ENCODE measurements at places on chromosomes 1 and 21.

- DNase-seq, result no peak
These were observed 215.8 kb upstream of the ZRANB2 start for GRCh38 chr1:71296551-71297134.

- DNase-seq, result no peak
These were observed 498 bp upstream of the CLCA2 start for GRCh38 chr1:86423473-86423872.

DNA sequence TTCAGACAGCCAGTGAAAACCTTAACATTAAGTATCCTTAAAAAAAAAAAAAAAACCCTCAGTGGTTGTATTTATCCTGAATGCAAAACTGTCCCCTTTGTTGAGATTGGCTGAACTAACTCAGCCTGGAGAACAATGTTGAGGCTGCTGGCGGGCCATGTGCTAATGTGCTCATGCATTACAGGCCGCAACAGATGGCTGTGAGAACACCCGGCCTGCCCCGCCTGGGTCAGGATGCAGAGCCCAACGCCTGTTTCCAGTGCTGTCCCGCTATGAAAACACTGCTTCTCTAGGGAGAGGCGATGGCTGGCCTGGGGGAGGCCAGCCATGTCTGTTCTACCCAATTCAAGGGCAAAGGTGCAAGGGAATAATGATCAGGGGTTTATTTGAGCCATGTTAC lies 13.8 kb downstream of the OLIG2 start:
- no peak for DNase-seq

DNA sequence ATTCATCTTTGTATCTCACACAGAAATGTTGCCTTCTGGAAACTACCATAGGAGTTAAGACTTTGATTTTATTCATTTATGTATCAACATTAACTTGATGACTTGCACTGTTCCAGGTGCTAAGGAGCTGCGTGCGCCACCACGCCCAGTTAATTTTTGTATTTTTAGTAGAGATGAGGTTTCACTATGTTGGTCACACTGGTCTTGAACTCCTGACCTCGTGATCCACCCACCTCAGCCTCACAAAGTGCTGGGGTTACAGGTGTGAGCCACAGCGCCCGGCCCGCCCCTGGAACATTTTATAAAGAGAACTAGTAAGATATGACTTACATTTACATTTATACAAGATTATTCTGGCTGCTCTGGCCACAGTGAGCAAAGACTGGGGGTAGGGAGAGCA lies 252.2 kb downstream of the FAF1 start:
- no peak for DNase-seq

DNA sequence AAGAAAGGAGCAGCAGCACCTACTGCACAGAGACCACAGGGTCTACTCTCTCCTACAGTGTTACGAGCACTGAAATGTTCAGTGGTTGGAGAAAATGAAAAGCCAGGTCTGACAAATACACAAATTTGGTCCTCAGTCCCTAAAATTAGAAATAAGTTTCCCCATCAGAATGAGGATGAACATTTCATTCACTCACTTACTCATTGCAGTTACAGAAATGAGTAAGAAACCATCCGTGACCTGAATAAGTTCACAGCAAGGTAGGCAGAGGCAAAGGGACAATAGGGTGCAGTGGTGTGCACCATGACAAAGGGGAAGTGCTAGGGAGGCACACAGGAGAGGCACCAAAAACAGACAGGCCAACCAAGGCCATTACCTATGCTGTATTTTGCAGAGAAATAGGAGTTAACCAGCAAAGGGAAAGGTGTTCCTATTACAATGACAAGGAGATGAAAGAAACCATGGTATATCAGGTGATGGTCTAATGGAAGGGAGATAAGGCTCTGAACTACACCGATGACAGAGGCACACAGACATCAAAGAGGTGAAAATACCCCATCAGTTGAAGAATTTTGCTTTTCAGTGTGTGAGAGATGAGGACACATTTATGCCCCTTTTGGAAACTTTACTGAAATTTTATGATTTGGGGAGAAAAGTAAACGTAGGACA lies 29.4 kb downstream of the VAV3 start:
- DNase-seq, result no peak

DNA sequence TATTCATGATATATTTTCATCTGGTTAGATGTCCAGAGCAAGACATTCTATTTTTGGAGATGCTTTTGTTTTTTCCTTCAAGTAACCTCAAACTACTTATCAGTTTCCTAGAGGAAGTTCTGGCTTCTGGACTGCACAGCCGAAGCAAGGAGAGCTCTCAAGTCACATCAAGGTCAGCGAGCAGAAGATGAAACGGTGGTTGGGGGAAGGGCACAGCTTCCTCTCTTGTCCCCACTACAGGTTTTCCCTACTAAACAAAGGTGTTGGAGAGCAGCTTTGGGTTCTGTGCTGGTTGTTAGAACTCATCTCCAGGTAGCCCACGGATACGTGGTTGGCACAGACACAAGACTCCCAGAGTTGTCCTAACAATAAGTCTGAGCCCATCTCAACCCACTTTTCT lies 5.1 kb upstream of the PLEKHO1 start:
- no peak for DNase-seq

DNA sequence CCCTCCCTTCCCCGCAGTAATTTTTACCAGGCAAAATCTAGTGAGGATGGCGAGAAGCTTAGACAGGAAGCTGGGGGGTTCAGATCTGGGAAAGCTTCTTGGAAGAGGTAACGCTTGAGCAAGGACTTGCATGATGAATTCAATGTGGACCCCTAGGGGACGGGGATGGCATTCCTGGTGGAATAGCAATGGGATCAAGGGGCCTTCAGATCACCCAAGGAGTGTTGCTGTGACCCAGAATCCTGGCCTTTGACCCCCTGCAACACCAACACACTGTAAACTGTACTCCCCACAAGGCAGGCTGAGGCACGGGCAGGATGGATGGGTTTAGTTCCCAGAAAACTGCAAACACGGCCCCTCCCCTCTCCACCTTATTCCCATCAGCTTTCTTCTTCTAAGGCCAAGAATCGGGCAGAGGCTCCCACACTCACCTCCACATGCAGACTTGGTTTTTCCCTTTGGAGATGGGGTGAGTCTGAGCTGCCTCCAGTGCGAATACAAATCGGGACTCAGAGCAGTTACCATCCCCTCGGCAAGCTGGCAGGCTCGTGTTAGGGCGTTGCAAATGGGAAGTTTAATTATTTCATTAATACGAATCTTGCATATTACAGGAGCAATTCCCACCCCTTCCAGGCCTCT lies 20.1 kb downstream of the DISP3 start:
- no peak for DNase-seq

GRCh38 chr1:19463504-19463803 lies 21.9 kb downstream of the CAPZB start:
- no peak for DNase-seq

DNA sequence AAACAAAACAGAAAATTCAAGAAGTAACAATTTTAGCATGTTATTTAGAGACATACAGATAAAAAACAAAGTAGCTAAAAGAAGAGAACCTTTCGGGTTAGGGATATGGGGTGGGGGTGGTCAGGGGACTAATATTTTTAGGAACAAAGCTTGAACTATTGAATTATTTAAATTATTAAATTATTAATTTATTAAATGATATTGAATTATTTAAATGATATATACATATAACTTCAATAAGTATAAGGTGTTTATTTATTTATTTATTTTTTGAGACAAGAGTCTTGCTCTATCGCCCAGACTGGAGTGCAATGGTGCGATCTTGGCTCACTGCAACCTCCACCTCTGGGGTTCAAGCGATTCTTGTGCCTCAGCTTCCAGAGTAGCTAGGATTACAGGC lies 36.0 kb downstream of the EIF2B3 start:
- no peak for DNase-seq

DNA sequence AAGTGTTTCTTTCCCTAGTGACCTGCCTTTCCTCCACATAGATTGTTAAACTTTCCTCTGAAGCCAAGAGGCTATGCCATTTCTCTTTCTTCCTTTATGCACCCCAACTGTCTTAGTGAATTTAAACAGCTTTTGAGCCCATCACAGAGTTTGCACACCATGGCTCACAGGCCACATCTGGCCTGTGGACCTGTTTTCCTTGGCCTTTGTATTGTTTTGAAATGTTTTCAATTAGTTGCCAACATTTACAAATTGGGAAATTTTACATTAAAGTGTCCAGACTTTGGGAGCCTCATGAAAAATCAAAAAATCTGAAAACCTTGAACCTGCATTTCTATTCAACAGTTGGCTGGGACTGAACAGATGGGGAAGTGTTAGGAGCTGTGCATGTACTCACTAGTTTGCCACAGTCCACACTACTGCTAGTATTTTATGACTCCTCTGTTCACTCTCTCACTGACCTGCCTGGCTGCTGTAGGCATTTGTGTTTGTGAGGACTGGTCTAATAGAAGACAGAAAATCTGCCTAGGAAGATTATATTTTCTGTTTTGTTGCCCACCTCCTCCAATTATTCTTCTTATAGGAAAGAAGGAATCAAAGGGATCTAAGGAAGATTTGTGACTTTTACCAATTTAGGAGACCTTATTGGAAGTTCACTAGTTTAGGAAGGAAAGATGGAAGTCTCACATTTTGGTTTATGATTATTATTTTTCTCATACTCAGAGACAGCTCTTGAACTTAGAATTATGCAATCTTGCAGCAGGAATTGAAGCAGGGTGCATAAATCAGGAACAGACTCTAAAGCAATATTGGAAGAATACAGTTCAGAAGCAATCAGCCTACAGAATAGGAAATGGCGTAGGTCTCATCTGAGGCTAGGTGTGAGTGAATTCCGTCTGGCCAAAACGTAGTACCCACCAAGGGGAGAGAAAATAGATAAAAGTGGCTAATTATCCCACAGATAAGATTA lies 134.7 kb downstream of the HLX start:
- no peak for DNase-seq

Measured in SHP77 treated with DMSO at 0.1 percent for 48 hours (cell line).